ENCODE measurements at places on chromosomes 7 and 10.
A peak's percentile ranks its signal among the peaks of the same experiment; 100 is the strongest.

- no peak for DNase-seq
Observed at GRCh38 chr7:4102231-4102841, 579.8 kb upstream of the FOXK1 start.

GRCh38 chr10:69318867-69319727, 40.8 kb downstream of the HK1 start:
- DNase-seq = peak; percentile 62

GRCh38 chr7:21429786-21430574, 2.1 kb downstream of the SP4 start:
- DNase-seq = no peak

- no peak for DNase-seq
Observed at GRCh38 chr10:109062371-109062770, 860.9 kb downstream of the XPNPEP1 start.

GRCh38 chr7:104820836-104821535, 193.0 kb upstream of the KMT2E start:
- no peak for DNase-seq

GRCh38 chr7:12178317-12178716, 32.8 kb upstream of the TMEM106B start:
- no peak for DNase-seq

GRCh38 chr10:112728997-112729396, 221.1 kb upstream of the TCF7L2 start:
- no peak for DNase-seq

DNA sequence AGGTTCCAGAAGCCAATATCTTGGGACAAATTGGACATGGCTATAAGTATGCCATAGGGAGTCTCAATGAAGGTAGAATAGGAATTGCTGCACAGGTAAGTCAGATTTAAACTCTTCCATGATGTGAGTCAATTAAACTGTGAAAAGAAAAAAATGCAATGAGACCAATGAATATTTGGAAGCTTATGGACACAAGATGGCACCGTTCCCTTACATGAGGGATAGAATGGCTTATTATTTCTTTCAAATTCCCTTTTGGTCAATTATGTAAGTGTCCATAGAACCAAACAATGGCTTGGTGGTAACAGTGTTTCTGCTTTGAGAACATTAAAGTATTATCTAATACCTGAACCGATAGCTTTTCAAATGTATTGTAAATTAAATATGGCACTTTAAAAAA, 35.6 kb downstream of the ACADSB start:
- DNase-seq = no peak

DNA sequence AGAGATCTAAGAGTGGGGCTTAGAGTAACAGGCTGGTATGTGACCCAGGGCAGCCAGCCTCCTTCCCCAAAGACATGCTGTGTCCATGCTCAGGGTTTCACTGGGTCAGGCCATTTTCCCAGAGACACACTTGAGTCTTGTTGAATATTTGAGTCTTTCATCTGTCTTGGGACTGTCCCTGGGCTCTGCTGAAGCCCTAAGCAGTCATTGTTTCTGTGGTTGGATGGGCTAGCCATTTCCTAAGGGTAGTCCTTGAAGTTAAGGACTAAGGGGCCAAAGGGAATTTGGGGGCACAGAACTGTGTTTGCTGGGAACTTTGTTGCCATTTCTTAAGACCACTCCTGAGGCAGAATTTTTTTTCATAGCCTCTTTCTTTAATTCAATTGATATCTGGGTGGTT, 98.4 kb upstream of the SAMD8 start:
- no peak for DNase-seq

GRCh38 chr10:122329416-122329815, 45.1 kb upstream of the PLEKHA1 start:
- DNase-seq = no peak

GRCh38 chr10:132104471-132105301, 38.9 kb downstream of the JAKMIP3 start:
- DNase-seq = no peak

DNA sequence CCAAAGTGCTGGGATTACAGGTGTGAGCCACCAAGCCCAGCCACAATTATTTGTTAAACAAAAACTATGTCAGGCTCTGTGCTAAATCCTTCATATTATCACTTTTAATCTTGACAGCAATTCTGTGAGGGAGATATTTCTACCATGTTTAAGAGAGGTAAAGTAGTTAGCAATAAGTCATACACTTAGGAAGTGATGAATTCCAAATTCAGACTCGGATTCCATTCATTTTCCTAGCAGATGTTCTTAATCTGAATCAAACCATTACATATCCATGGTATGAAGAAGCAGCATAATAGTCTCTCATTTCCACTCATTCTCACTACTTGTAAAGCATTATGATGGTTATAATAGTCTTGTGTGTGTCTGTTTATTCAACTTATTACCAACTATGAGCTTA, 2.9 kb upstream of the CD36 start:
- DNase-seq = no peak

- DNase-seq = no peak
Observed at GRCh38 chr10:60722623-60723022, 55.7 kb upstream of the CDK1 start.

DNA sequence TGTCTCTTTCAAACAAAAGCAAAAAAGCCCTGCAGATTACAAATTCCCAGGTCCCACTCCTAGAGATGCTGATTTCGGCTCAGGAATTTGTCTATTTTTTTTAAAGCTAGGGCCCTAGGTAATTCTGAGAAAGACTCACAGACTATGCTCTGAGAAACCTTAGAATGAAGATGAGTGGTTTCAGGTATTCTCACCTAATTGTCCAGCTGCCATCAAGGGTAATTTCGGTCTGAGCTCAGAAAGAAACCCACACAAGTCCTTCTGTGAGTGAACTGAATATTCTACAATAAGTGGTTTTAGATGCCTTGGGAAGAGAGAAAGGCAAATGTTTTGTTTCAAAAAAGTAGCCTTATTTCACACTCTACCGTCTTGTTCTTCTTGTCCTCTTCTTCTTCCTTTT, 45.7 kb downstream of the DCLRE1A start:
- no peak for DNase-seq

DNA sequence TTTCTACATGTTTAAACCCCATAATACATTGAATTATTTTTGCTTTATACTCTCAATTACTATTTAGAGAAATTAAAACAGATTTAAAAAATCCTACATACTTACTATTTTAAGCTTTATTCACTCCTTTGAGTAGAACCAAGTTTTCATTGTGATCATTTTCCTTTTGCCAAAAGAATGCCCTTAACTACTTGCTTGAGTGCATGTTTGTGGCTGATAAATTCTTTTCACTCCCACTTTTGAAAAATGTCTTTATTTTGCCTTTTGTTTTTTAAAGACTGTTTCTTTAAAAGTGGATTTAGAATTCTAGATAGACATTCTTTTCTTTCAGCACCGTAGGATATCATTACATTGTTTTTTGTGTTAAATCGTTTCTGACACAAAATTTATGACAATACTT, 22.3 kb upstream of the AGR3 start:
- no peak for DNase-seq

DNA sequence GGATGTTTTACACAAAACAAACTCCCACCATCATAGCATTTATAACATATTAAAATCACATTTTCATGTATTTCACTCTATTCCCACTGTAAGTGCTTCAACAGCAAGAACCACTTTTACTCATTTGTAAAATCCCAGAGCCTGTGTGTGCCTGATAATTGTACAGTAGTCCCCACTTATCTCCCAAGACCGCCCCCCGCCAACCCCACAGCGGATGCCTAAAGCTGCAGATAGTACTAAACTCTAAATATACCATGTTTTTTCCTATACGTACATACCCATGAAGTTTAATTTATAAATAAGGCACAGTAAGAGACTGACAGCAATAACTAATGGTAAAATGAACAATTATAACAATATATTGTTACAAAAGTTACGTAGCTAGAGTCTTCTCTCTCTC, 33.5 kb downstream of the EZH2 start:
- DNase-seq = no peak

- no peak for DNase-seq
Observed at GRCh38 chr10:110401401-110402076, 96.2 kb upstream of the DUSP5 start.

GRCh38 chr10:10256860-10257259, 760.8 kb upstream of the CELF2 start:
- DNase-seq = no peak

DNA sequence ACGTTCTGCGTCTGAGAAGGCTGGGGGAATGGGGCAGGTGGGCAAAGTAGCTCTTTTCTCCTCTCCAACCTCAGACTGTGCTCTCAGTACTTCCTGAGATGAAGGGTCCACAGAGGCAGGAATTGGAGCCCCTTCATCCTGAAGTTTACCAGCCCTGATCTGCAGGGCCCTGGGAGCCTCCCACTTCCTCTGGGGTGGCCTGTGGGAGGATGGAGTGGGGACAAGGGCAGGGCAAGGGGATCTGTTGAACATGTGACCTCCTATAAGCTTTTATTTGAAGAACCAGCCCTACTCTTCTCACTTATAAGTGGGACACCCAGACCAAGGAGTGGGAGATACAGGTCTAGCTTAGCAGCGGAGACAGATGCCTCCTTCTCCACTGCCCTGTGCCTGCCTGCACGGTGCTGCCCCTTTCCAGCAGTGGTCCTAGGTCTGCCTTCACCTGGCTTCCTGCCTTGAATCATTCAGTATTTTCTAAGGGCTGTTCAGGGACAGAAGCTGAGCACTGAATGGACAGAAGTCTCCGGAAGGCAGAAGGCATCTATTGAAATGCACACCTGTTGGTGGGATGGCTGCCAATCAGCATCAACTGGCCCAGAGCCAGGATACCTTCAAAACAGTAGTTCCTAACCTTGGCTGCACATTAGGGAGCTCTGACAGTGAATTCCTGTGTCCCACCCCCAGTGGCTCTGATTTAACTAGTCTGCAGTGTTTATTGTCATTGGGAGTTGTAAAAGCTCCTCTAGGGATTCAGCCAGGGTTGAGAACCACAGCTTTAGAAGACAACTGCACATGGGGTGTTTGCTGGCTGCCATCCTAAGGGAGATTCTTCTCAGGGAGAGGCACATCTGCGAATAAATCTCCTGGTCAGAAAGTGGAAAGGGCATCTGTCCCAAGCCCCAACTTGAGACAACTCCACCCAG, 2.7 kb upstream of the ARHGAP22 start:
- no peak for DNase-seq

All from stimulated activated CD4-positive, alpha-beta T cell treated with anti-CD3 and anti-CD28 coated beads, Interleukin-12 subunit alpha, Interleukin-12 subunit beta, amount 100 ng/mL, for 24 hours (primary cell).